Neural crest cell (in vitro differentiated cells): ENCODE measurements at places on chromosomes 12 and 14. TPM values are rescaled to one million over a fixed set of nuclear protein-coding genes. Genes with fewer than 3 reads are reported as not detected.
A peak's percentile ranks its signal among the peaks of the same experiment; 100 is the strongest.

Gene PRB2
- not detected in 2 replicates for total RNA-seq

Gene ART4
- total RNA-seq: not detected in 2 replicates

Gene FOXG1
- 0.07 TPM in 1 of 2 replicates, not detected in the other for total RNA-seq

Gene SLC25A21
- total RNA-seq: 2.2 and 4.2 TPM in 2 replicates

Gene GLT8D2
- total RNA-seq: 1.5 and 1.9 TPM in 2 replicates

Gene CDC42BPB
- total RNA-seq: 94.4 and 94.8 TPM in 2 replicates

GRCh38 chr12:131096681-131097181 lies 143.0 kb downstream of the ADGRD1 start:
- no peak for DNase-seq
- H3K27ac ChIP-seq: peak overlapping the region; percentile 50
- H3K4me1 ChIP-seq: peaks cover 5% of the 10 kb centered on the region
- H3K4me3 ChIP-seq: no peak overlapping the region
- no peaks in the 10 kb centered on the region for H3K36me3 ChIP-seq
- H3K27me3 ChIP-seq: no peaks in the 10 kb centered on the region

DNA sequence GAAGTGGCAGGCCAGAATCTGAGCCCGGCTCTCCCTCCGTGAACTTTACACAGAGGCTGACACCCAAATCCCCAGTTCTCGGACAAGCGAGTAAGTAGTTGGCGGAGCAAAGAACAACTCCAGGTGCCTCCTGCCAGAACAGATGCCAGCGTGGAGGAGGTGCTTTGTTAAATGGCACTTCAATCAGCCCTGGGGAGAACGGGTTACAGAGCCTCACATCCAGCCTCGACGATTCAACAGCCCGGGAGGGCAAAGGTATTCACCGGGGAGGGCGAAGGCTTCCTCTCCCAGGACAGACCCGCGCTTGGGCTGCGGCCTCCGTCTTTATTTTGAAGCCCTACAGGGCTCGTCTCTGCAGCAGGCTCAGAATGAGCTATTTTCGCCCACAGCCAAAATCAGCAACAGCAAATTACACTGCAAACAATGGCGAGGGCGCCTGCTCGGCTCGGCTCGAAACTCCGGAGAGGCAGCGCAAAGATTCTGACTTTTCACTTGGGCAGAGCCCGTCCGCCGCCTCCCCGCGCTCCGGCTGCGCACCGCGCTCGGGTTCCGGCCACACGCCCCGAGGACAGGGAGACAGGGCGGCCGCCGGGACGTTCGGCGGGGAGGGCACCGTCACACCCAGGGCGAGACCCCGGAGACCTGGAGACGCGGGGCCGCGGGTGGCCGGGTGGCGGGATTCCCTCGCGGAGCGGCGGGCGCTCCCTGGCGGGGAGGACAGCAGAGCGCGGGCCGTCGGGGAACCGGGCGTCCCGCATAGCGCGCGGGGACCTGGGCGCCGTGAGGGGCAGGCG lies 811 bp downstream of the TMCC3 start:
- H3K4me3 ChIP-seq: peak overlapping the region; percentile 89
- peak; percentile 41 for DNase-seq
- peaks cover 23% of the 10 kb centered on the region for H3K4me1 ChIP-seq
- H3K36me3 ChIP-seq: no peaks in the 10 kb centered on the region
- H3K27me3 ChIP-seq: peaks cover 34% of the 10 kb centered on the region

DNA sequence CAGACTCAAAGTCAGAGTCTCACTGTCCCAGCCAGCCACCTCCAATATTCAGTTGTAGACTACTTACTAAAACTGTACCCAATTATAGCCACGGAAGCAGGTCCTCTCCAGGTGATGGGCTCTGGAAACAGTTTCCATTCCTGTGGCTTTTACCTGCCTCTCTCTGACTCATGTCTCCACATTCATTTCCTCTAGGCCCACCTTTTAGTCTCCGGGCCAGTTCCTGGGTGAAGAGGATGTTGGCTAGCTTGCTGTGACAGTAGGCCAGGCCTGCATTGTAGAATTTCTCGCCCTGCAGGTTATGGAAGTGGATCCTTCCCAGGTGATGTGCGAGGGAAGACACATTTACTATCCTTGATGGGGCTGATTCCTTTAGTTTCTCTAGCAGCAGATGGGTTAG lies 5.6 kb downstream of the RDH11 start:
- peaks cover 26% of the 10 kb centered on the region for H3K4me1 ChIP-seq
- no peaks in the 10 kb centered on the region for H3K27me3 ChIP-seq
- H3K27ac ChIP-seq: no peak overlapping the region
- no peak overlapping the region for H3K4me3 ChIP-seq
- peaks cover 32% of the 10 kb centered on the region for H3K36me3 ChIP-seq

GRCh38 chr14:104084251-104085002 lies 1.1 kb upstream of the ASPG start:
- H3K36me3 ChIP-seq: no peaks in the 10 kb centered on the region
- no peak overlapping the region for H3K27ac ChIP-seq
- no peaks in the 10 kb centered on the region for H3K4me1 ChIP-seq

DNA sequence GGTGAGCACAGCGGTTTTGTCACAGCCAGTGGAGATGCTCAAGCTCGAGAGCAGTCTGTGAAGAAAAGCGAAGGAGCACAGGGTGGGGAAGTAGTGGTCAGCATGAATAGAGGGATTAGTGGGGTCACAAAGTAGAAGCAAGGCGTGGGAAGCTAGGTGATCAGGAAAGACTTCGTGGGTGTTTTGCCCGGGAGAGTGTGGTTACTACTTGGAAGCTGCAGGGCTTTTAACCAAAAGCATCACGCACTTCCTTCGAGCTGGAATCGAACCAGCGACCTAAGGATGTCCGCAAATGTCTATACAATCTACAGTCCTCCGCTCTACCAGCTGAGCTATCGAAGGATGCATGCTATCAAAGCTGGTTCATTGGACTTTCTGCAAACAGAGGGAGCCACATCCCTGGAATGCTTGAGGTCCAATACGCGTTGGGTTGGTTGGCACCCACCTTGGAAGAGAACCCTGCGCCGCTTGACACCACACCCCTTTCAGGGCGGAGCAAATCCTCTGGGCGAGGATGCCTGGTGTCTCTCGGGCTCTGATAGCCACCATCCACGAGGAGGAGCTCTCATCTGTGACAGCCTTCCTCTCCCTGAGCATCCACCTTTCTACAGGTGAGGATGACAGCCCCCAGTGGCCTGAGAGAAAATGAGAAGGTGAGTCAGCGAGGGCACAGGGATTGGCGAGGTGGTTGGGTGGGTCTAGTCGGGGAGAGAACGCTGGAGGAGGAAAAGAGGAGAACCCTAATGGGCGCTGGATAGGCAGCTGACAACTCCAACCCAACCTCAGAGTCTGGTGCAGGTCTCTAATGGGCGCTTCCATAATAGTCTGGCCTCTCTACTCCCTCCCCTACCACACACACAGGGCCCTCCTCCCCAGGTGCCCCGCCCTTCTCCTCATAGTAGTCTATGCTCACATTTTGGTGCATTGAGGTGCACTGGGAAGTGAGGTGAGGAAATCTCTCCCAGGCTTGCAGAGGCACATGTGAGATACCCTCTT lies 16.0 kb upstream of the OR6S1 start:
- H3K36me3 ChIP-seq: no peaks in the 10 kb centered on the region
- no peak for DNase-seq
- no peak overlapping the region for H3K27ac ChIP-seq
- H3K4me1 ChIP-seq: no peaks in the 10 kb centered on the region

GRCh38 chr14:95011445-95012006 lies 145.8 kb downstream of the DICER1 start:
- no peak overlapping the region for H3K4me3 ChIP-seq
- no peaks in the 10 kb centered on the region for H3K36me3 ChIP-seq
- H3K27ac ChIP-seq: no peak overlapping the region
- H3K27me3 ChIP-seq: no peaks in the 10 kb centered on the region
- peaks cover 4% of the 10 kb centered on the region for H3K4me1 ChIP-seq
- no peak for DNase-seq

DNA sequence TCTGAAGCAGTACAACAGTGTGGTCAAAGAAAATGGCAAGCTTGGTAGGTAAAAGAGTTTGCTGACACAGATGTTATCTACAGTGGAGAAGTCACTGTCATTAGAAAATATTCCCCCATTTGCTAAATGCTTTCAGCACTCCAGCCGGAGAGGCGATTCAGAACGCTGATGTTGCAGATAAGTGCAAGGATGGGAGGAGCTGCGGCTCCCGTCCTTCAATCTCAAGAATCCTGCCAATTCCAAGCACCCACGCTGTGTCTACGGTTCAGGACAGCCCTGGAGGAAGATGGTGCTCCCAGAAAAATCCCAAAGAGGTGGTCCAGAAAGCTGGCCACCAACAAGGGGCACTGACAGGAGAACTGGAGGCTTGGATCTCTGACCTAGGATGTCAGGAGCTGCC lies 79.1 kb downstream of the ZFP36L1 start:
- DNase-seq: no peak
- no peaks in the 10 kb centered on the region for H3K36me3 ChIP-seq
- no peaks in the 10 kb centered on the region for H3K27me3 ChIP-seq
- H3K4me3 ChIP-seq: no peak overlapping the region
- H3K4me1 ChIP-seq: peaks cover 9% of the 10 kb centered on the region

DNA sequence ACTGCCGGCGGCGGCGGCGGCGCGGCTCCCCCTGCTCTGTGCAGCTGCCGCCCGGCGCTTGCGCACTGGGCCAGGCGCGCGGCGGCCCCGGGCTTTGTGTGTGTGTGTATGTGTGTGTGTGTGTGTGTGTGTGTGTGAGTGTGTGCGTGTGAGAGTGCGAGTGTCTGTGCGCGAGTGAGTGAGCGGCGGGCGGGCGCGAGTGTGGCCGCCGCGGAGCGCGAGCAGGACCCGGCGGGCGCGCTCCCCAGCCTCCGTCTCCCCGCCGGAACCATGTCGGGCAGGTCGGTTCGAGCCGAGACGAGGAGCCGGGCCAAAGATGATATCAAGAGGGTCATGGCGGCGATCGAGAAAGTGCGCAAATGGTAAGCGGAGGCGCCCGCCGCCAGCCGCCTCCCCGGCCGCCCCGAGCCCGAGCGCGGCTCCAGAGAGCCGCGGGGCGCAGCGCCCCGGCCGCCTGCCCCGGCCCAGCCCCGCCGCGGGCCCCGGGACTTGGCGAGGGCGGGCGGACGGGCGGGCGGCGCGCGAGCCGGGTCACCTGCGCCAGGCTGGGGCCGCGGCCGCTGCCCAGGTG lies at the start of gene BCL7A:
Gene BCL7A (plus strand): TSS at position 63 of the 571 bp plus-strand sequence. CDS start 208 bp downstream, at position 271.
- peak within 1 kb of the TSS; percentile 94 for H3K27ac ChIP-seq
- H3K27me3 ChIP-seq: peaks cover 13% of the 10 kb centered on the region
- DNase-seq: peak; percentile 63
- peaks cover 12% of the 10 kb centered on the region for H3K36me3 ChIP-seq
- peaks cover 19% of the 10 kb centered on the region for H3K4me1 ChIP-seq

DNA sequence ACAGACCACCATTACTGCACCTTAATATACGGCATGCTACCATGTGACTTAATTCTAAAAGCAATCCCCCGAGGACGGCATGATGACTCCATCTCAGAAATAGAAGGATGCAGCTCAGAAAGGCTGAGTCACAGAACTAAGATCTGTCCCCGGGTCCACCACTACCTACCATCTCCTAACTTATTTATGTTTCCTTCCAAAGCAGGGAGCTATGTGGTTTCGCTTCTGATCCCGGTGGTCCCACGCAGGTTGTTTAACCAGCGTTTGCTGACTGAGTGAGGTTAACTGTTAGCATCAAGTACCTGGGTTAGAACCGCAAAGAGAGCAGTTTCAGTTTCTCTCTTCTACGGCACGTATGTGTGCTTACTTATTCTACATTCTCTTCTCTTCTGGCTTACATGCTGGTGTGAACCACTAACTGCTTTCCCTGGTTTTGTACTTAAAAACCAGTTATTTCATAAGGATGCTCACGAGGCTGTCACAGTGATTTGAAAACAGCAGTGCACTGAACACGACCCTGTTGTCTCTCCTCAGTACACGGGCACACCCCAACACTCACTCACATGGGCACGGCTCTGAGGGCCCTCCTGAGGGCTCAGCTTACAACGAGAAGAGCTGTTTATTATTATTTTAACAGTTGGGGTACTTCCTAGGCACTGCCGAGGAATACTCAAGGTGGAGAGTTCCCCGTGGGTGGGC lies 66.7 kb downstream of the CCDC88C start:
- H3K27me3 ChIP-seq: no peaks in the 10 kb centered on the region
- H3K4me3 ChIP-seq: no peak overlapping the region
- no peaks in the 10 kb centered on the region for H3K36me3 ChIP-seq
